LHCN-M2 (cell line): ENCODE measurements at places on chromosomes 4 and X.

DNA sequence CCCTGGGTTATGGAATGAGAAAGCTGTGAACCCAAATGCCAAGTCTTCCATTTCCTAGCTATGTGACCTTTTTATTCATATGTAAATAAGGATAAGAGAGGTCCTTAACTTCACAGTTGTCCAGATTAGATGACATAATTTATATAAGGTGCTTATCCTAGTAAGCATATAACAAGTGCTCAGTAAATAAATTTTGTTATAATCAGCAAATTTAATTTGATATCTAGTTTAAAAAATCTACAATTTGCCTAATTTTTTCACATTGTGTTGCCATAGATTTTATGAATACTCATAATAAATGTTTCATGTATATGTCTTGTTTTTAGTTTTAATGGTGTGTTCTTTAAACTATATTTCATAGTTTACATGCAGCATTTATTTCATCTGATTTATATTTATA is 130.4 kb upstream of the SPRY1 start:
- DNase-seq: no peak

DNA sequence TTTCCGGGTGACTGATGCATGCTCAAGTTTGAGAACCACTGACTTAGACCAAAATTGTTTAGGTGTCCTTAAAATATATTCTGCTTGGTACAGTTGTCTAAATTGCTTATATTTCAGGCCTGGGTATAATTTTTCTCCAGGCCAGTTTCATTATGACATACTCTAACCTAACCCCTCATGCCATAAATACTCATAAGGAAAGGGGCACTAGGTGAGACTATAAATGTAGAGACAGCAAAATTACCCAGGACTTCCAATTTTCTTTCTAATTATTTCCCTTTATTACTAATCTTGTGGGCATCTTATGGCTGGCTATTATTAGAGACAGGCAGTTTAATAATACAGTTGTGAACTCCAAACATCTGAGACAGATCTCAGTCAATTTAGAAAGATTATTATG is 150.2 kb downstream of the RRAGB start:
- DNase-seq: no peak

DNA sequence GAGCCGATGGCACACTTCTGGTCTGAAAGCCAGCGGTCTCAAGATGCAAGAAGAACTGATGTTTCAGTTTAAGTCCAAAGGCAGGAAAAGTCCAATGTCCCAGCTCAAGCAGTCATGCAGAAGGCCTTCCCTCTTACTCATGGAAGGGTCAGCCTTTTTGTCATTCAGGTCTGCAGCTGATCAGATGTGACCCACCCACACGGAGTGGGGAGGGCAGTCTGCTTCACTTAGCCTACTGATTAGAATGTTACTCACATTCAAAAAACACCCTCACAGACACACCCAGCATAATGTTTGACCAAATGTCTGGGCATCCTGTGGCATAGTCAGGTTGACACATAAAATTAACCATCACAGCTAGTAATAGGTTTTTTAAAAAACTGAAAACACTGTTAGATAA is 6.6 kb downstream of the HCCS start:
- DNase-seq: no peak

- peak; percentile 92 for DNase-seq
Measured at GRCh38 chr4:183118585-183118984, 19.5 kb downstream of the WWC2 start.

DNA sequence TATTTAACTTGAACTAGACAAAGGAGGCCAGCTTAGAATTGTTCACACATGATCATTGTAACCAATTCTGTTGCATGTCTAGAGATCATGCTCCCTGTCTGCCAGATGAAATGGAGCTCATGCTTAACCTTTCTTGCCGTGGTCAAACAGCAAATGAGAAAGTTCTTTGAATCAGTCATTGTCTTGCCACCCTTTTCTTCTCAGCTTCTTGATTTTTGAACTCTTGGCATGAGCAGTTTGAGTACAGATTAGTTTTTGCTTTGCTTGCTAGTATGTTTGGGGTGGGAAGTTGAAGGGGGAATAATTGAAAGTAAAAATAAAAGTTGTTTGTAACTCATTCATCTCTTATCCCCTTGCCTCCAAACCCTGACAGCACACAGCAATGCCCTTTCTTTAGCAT is 4.7 kb downstream of the MTM1 start:
- no peak for DNase-seq

DNA sequence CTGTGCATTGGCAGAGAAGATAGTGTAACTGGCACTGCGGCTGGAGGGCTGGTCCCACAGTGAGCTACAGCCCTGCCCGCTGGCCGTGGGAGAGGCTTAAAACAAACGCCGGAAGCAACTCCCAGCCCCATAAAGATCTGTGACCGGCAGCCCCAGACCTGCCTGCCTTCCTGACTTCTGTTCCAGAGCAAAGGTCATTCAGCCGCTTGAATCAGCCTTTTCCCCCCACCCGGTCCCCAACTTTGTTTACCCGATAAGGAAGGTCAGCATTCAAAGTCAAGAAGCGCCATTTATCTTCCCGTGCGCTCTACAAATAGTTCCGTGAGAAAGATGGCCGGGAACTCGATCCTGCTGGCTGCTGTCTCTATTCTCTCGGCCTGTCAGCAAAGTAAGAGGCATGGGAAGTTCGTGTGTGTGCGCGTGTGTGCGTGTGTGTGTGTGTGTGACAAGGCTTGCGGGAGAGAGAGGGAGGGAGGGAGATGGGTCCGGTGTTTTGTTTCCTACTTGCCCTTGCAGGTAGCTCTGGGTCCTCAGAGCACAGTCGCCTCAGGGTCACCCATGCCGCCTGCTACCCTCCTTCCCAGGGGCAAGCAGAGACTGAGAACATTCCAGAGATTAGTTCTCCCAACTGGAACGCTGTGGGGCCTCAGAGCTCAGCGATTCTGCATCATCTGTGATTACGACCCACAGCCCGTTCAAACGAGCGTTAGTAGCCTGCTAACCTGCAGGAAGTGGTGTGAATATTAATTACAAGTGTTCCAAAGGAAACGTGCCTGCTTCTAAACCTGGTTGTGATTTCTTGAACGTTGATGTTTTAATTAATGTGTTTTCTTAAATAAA is at the start of gene MGST2:
TSS of gene MGST2 (plus strand) at position 130 of the 840 bp plus-strand sequence. CDS start at position 331, 201 bp downstream.
- peak; percentile 57 for DNase-seq

- DNase-seq: no peak
Measured at GRCh38 chrX:24125028-24125612, 24.4 kb upstream of the ZFX start.

GRCh38 chrX:11269996-11270395 is 23.2 kb upstream of the AMELX start:
- DNase-seq: no peak

- peak; percentile 67 for DNase-seq
Measured at GRCh38 chr4:83075311-83076095, 39.0 kb downstream of the PLAC8 start.

GRCh38 chr4:61320631-61321030 is 120.5 kb downstream of the ADGRL3 start:
- peak; percentile 16 for DNase-seq

GRCh38 chrX:2507196-2507595 is 6.4 kb upstream of the DHRSX start:
- DNase-seq: no peak

DNA sequence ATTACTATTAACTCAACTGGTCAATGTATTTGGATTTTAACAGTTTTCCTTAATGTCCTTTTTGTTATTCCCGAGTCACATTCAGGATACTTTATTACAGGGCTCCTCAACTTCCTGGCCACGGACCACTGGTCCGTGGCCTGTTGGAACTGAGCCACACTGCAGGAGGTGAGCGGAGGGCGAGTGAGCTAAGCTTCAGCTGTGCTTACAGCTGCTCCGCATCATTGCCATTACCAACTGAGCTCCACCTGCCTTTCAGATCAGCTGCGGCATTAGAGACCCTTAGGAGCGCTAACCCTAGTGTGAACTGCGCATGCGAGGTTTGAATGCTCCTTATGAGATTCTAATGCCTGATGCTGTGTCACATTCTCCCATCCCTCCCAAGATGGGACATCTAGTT is 591.7 kb downstream of the CCSER1 start:
- DNase-seq: no peak

DNA sequence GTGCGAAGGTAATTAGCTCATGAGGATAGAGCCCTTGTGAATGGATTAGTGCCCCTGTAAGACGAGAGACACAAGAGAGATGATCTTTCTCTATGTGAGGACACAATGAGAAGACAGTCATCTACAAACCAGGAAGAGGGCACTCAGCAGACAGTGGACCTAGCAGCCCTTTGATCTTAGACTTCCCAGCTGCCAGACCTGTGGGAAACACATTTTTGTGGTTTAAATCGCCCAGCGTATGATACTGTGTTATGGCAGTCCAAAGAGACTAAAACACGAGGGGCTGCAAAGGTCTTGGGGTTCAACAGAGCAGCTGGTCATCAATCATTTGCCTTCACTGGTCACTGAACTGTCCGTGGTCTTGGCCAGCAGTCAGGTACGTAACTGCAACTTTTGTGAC is 9.2 kb upstream of the SYNPO2 start:
- no peak for DNase-seq

DNA sequence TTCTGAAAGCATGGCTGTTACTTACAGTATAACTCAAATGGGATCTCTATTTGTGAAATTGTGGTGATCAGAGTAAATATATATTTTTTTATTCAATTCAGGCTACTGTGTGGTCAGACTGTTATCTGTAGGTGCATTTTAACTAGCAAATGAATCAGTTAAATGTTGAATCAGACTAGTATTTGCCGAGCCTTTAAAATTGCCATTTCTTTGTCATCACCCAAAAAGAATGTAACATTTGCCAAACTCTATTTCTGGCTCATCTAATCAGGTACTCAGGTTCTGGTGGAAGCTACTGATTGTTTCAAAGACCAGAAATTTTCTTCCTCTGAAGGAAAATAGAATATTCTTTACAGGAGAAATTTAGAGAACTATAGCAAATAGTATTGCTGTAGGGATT is 1.8 kb upstream of the NAA15 start:
- DNase-seq: no peak

GRCh38 chrX:19772822-19773628 is 114.4 kb downstream of the SH3KBP1 start:
- no peak for DNase-seq

DNA sequence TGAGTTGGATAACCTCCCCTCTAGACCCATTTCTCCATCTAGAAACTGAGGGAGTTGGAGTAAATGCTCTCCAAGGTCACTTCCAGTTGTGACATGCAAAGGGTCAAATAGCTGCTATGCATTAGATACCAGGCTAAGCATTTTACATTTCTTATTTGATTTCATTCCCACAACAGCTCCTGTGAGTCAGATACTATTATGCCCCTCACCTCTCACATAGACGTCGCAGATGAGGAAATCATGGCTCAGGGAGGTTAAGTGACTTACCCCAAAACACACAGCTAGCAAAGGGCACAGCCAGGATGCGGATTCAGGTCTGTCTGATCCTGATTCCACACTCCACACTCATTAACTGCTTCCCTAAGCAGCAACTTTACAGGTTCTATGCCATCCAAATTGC is 57.7 kb downstream of the PRPS1 start:
- no peak for DNase-seq

GRCh38 chrX:129618997-129619396 is 35.8 kb downstream of the APLN start:
- DNase-seq: no peak

- DNase-seq: no peak
Measured at GRCh38 chr4:37540486-37540885, 145.7 kb downstream of the RELL1 start.
